Activated effector memory CD4-positive, alpha-beta T cell treated with anti-CD3 and anti-CD28 coated beads, Interleukin-2, amount 50 U/mL, for 16 hours (primary cell): ENCODE measurements at places on chromosomes 3 and 15.

GRCh38 chr3:109117939-109118338 lies at the start of gene MORC1:
MORC1 (minus strand) TSS chr3:109118134; CDS start chr3:109118059, 75 bp downstream.
- DNase-seq, result no peak

- DNase-seq, result no peak
These were observed 310.9 kb downstream of the TBC1D5 start for GRCh38 chr3:17431484-17432045.

DNA sequence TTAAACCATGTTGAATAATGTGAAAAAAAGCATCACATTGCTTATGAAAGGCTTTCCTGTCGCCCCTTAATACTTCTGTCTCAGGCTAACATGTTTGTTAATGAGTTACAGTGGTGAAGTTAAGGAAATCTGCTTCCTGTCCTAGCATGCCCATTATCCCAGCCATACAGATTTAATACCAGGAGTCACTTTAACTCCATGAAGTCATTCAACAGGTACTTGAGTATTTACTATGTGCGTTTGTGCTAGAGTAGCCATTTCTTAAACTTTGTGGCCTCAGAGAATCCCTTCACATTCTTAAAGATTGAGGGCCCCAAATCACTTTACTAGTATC lies 10.1 kb upstream of the SETD5 start:
- DNase-seq, result no peak

DNA sequence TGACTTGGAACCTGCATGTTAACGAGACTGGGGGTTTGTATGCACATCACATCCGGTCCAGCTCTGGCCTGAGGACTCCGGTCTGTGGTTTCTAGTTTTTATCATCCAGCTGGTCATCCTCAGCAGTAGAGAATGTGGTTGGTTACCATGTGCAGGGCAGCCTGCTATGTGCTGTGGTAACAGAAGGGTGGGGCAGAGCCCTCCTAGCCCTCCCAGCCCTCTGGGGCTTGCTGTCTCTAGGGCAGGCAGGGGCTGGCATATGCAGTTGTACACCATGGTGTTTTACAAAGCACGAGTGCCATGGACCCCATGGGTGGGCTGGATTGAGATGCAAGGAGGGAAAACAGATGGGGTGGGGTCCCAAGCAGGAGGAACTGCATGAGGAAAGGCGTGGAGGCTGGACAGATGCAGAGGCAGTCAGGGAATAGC lies 70.2 kb downstream of the APBA2 start:
- DNase-seq, result no peak

GRCh38 chr15:27036210-27036609 lies 65.2 kb downstream of the GABRG3 start:
- no peak for DNase-seq

DNA sequence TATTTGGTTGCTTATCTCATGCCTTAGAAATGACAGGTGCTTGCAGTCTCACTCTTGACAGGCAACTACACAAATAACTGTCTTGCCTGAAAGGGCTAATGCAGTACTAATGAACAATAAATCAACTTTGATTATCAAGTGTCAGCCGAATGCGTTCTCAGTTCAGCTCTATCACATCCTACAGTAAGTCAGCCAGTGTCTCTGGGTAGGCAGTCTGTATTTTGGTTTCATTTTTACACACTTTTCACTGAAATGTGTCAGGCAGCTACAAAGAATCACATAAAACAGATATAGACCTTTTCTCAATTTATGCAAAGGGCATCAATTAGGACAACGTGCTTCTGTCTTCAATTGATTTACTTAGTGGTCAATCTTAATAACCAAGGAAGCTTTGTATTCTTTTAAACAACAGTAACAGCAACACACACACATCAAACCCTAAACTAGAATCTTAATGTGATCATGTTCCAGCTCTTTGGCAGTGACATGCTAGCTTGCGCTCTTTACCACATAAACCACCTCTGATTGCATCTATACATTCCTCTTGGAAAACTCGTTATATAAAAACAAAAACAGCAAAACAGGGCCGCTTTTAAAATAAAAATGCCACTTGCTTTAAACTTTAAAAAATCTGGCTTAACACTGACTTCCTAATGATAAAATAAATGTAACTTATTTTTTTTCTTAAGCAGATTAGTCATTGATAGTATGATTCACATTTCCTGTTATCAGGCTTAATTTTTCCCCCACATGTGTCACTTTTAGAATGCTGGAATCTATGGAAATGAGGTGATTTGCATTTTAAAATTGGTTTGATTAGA lies 520.4 kb downstream of the FOXP1 start:
- DNase-seq, result no peak
